ENCODE measurements at places on chromosomes 5 and 9.

DNA sequence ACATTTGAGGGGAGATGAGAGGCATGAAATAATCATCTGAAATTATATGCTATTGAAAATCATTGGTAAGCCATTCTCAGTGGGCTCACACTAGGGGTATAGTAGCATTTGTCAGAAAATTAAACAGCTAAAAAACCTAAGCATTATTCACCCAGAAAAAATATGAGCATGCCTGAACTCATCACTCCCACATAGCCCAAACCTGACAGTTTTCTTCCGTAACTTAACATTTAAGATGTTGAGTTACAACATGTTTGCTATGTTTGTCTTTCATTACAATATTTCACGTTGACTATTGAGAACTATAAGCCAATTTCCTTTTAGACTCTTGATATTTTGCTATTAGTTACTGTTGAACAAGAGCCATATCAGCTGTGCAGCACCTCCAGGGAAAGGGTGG, 23.5 kb upstream of the GHR start:
- no peaks in the 10 kb centered on the region for H3K4me1 ChIP-seq
- H3K36me3 ChIP-seq: no peaks in the 10 kb centered on the region
- H3K27ac ChIP-seq: no peak overlapping the region
- H3K27me3 ChIP-seq: no peaks in the 10 kb centered on the region

- no peaks in the 10 kb centered on the region for H3K27me3 ChIP-seq
- no peaks in the 10 kb centered on the region for H3K4me1 ChIP-seq
- H3K4me3 ChIP-seq: no peak overlapping the region
Measured at GRCh38 chr9:134230942-134231325, 66.6 kb upstream of the RNU6ATAC start.

GRCh38 chr5:61801174-61801573, 469.1 kb downstream of the ZSWIM6 start:
- H3K4me1 ChIP-seq: no peaks in the 10 kb centered on the region
- H3K27ac ChIP-seq: no peak overlapping the region
- no peak for DNase-seq
- no peaks in the 10 kb centered on the region for H3K27me3 ChIP-seq
- H3K36me3 ChIP-seq: no peaks in the 10 kb centered on the region

DNA sequence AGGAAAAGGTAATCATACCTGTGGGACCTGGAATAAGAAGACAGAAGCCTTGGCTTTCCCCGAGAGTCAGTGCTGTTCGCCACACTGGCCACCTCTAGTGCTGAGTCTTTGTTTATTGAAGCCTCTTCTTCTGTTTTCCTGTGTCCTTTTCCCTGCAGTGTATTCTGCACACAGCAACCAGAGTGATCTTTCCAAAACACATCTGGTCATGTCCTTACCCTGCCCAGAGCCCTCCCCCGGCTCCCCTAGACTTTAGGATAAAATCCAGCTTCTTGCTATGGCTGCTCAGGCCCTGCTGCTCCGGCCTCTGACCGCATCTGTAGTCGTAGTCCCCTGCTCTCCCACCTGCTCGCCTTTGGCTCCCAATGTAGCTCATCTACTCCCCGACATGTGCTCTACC, 28.3 kb downstream of the GALNT10 start:
- peaks cover 25% of the 10 kb centered on the region for H3K36me3 ChIP-seq
- DNase-seq: no peak
- H3K4me3 ChIP-seq: no peak overlapping the region

GRCh38 chr5:85109616-85110015, 724.9 kb upstream of the EDIL3 start:
- no peak overlapping the region for H3K4me3 ChIP-seq
- no peak overlapping the region for H3K27ac ChIP-seq
- H3K36me3 ChIP-seq: no peaks in the 10 kb centered on the region
- H3K4me1 ChIP-seq: no peaks in the 10 kb centered on the region
- no peaks in the 10 kb centered on the region for H3K27me3 ChIP-seq
- DNase-seq: no peak

- peaks cover 5% of the 10 kb centered on the region for H3K4me1 ChIP-seq
- no peak overlapping the region for H3K4me3 ChIP-seq
- no peaks in the 10 kb centered on the region for H3K27me3 ChIP-seq
- no peak overlapping the region for H3K27ac ChIP-seq
Measured at GRCh38 chr9:98146101-98146991, 27.3 kb upstream of the TRIM14 start.

DNA sequence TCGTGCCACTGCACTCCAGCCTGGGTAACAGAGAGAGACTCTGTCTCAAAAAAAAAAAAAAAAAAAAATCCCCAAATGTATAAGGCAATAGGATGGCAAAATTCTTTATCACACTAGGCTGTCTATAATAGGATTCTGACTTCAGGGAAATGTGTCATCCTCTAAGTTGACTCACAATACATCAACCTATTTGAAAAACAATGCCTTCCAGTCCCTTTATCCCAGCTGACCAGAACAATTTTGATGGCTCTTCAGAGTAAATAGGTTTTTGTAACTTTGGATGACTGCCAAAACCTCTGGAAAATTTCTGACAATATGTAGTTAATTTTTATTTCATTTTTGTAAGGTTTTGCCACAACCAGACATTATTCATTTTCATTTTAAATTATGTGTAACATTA, 184.1 kb downstream of the CCDC192 start:
- no peaks in the 10 kb centered on the region for H3K4me1 ChIP-seq
- H3K27ac ChIP-seq: no peak overlapping the region
- peaks cover 8% of the 10 kb centered on the region for H3K27me3 ChIP-seq
- no peak overlapping the region for H3K4me3 ChIP-seq
- no peaks in the 10 kb centered on the region for H3K36me3 ChIP-seq
